ENCODE measurements at places on chromosomes 1 and 21. TPM values are rescaled to one million over a fixed set of nuclear protein-coding genes. Genes with fewer than 3 reads are reported as not detected.

GRCh38 chr1:47709019-47709871 is 271.4 kb downstream of the FOXD2 start:
- no peaks in the 10 kb centered on the region for H3K36me3 ChIP-seq
- H3K4me3 ChIP-seq, result peak overlapping the region; percentile 17
- DNase-seq, result no peak
- peaks cover 75% of the 10 kb centered on the region for H3K27me3 ChIP-seq

DNA sequence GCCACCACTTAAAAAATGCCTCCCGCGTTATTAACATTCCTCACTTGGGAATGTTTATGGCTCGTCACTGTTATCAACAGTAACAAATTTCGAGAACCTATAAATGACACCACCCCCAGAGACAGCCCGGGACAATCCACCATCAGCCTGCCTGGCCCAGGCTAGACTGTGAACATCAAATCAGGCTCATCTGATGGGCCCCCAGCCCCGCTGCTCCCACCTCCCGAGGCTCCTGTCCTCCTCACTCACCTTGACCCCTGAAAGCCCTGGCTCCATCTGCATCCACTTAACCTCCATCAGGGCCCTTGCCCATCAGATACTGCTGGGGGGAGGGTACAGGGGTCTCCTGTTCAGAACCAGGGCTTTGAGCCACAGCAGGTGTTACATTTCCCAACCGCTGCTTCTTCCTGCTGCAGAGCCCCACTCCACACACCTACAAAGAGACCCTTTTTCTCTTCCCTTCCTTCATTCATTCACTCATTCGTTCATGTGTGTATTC is 156.5 kb upstream of the VAMP3 start:
- H3K4me1 ChIP-seq, result no peaks in the 10 kb centered on the region
- H3K27ac ChIP-seq, result no peak overlapping the region
- no peak for DNase-seq
- H3K36me3 ChIP-seq, result no peaks in the 10 kb centered on the region
- H3K4me3 ChIP-seq, result no peak overlapping the region

GRCh38 chr21:31180256-31181081 is 142.2 kb upstream of the KRTAP19-8 start:
- no peaks in the 10 kb centered on the region for H3K36me3 ChIP-seq
- no peaks in the 10 kb centered on the region for H3K27me3 ChIP-seq
- H3K4me3 ChIP-seq, result no peak overlapping the region
- no peak for DNase-seq
- no peak overlapping the region for H3K27ac ChIP-seq

DNA sequence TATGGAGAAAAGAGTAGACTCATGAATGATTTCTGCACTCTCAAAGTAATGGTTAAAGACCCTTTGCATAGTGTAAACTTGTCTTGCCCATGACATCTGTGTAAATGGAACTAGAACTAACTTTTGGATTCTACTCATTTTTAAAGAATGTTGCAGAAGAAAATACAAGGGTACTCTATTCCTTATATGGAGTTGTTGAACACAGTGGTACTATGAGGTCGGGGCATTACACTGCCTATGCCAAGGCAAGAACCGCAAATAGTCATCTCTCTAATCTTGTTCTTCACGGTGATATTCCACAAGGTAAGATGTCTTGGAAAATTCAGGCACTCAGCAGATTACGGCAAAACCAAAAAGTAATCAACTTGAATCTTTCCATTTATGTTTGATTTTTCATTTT is 19.8 kb downstream of the CCT8 start:
- H3K27me3 ChIP-seq, result no peaks in the 10 kb centered on the region
- peak; percentile 63 for DNase-seq
- H3K4me3 ChIP-seq, result no peak overlapping the region

- no peaks in the 10 kb centered on the region for H3K36me3 ChIP-seq
- no peak overlapping the region for H3K4me3 ChIP-seq
- H3K27me3 ChIP-seq, result no peaks in the 10 kb centered on the region
- peaks cover under 1% of the 10 kb centered on the region for H3K4me1 ChIP-seq
Observed at GRCh38 chr1:241598249-241598648, 41.9 kb downstream of the CHML start.

GRCh38 chr1:234960722-234961455 is 167.7 kb downstream of the TOMM20 start:
- H3K4me3 ChIP-seq, result no peak overlapping the region
- peak overlapping the region; percentile 88 for H3K27ac ChIP-seq
- H3K27me3 ChIP-seq, result no peaks in the 10 kb centered on the region
- H3K4me1 ChIP-seq, result peaks cover 64% of the 10 kb centered on the region
- DNase-seq, result peak; percentile 49

DNA sequence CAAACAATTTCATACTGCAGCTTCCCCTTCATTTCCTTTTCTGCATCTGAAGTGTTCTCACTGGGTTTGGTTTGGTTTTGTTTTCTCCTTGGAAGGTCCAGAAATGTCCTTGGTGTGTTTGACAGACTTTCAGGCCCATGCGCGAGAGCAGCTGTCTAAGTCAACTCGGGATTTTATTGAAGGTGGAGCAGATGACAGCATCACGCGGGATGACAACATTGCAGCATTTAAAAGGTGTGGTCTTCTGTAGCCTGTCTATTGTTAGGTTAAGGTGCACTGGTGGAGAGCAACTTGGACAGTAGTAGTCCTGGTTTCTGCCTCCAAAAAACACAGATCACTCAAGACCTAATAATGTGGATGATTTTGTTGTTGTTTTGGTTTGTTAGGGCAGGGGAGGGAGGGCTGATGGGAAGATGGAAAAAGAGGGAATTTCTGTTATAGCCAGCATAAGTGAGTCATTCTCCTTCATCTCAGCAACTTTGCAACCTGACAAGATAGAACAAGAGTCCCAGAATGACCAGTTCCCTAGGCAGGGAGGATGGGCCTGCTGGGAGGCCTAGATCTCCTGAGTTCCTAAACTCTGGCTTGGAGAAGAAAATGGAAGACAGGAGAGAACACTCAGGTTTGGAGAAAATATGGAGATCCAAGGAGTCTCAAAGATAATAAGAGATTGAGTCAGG is 12.5 kb downstream of the HAO2 start:
- no peaks in the 10 kb centered on the region for H3K4me1 ChIP-seq
- H3K4me3 ChIP-seq, result no peak overlapping the region
- no peaks in the 10 kb centered on the region for H3K27me3 ChIP-seq
- H3K27ac ChIP-seq, result no peak overlapping the region
- no peak for DNase-seq
- no peaks in the 10 kb centered on the region for H3K36me3 ChIP-seq

- no peaks in the 10 kb centered on the region for H3K27me3 ChIP-seq
- H3K36me3 ChIP-seq, result no peaks in the 10 kb centered on the region
- H3K4me1 ChIP-seq, result no peaks in the 10 kb centered on the region
- no peak for DNase-seq
- no peak overlapping the region for H3K4me3 ChIP-seq
Observed at GRCh38 chr1:158283965-158284364, 5.8 kb upstream of the CD1C start.

DNA sequence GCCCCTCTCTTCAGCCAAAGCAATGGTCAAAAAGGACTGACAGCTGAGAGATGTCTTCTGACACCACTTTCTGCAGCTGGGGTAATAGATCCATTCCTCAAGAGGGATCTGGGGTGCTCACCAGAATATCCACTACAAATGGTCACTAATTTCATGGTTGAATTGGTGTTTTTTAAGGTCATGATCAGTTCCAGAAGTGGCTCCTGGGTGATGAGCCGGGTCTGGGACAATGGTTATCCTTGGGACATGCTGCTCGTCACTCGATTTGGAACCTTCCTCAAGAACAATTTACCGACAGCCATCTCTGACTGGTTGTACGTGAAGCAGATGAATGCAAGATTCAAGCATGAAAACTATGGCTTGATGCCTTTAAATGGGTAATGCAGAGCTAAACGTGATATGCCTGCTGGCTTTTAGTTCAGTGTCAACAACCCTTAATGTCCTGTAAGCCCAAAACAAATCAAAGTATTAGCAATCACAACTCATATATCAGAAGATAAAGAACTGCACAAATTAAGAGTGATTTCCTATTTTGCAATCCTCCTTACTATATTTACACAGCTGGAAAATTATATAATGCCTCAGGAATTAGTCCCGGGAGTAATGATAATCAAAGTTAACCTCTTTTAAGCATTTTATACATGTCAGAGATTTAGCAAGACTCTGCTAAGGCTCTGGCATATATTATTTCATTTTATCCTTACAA is 20.1 kb downstream of the FMO3 start:
- no peaks in the 10 kb centered on the region for H3K36me3 ChIP-seq
- no peak overlapping the region for H3K27ac ChIP-seq
- no peaks in the 10 kb centered on the region for H3K4me1 ChIP-seq
- DNase-seq, result peak; percentile 16
- H3K27me3 ChIP-seq, result no peaks in the 10 kb centered on the region

GRCh38 chr1:33443080-33443704 is 12.3 kb upstream of the PHC2 start:
- H3K27ac ChIP-seq, result no peak overlapping the region
- H3K4me3 ChIP-seq, result no peak overlapping the region
- H3K4me1 ChIP-seq, result peaks cover 13% of the 10 kb centered on the region

- DNase-seq, result no peak
- H3K27ac ChIP-seq, result no peak overlapping the region
- no peaks in the 10 kb centered on the region for H3K36me3 ChIP-seq
- no peak overlapping the region for H3K4me3 ChIP-seq
- H3K27me3 ChIP-seq, result peaks cover 5% of the 10 kb centered on the region
Observed at GRCh38 chr1:179598631-179599030, 7.0 kb downstream of the TDRD5 start.

GRCh38 chr1:26994787-26995517 is 1.5 kb downstream of the TRNP1 start:
- H3K36me3 ChIP-seq, result no peaks in the 10 kb centered on the region
- H3K4me3 ChIP-seq, result peak overlapping the region; percentile 64
- no peak overlapping the region for H3K27ac ChIP-seq
- no peaks in the 10 kb centered on the region for H3K27me3 ChIP-seq
- no peak for DNase-seq

DNA sequence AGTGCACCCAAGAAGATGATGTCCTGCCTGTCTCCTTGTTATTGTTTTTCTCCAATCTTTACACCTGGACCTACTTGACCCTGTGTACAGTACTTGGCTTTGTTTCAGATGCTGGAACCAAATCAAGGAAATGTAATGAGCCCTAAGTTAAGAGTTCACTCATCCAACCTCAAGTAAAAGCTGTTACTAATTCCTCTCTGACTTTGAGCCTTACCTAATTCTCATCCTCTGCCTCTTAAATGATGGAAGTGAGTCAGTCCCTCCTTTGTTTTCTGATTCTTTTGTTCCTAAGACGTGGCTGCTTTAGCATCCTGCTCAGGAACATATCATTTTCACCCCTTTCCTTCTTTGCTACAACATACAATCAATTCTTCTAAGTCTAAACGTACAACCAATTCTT is 15.3 kb upstream of the PLA2G4A start:
- H3K27me3 ChIP-seq, result no peaks in the 10 kb centered on the region
- H3K27ac ChIP-seq, result peak overlapping the region; percentile 84

- H3K27ac ChIP-seq, result no peak overlapping the region
- no peaks in the 10 kb centered on the region for H3K36me3 ChIP-seq
- no peak for DNase-seq
- H3K4me3 ChIP-seq, result peak overlapping the region; percentile 70
Observed at GRCh38 chr1:150516616-150517015, 1.1 kb downstream of the FALEC start.

DNA sequence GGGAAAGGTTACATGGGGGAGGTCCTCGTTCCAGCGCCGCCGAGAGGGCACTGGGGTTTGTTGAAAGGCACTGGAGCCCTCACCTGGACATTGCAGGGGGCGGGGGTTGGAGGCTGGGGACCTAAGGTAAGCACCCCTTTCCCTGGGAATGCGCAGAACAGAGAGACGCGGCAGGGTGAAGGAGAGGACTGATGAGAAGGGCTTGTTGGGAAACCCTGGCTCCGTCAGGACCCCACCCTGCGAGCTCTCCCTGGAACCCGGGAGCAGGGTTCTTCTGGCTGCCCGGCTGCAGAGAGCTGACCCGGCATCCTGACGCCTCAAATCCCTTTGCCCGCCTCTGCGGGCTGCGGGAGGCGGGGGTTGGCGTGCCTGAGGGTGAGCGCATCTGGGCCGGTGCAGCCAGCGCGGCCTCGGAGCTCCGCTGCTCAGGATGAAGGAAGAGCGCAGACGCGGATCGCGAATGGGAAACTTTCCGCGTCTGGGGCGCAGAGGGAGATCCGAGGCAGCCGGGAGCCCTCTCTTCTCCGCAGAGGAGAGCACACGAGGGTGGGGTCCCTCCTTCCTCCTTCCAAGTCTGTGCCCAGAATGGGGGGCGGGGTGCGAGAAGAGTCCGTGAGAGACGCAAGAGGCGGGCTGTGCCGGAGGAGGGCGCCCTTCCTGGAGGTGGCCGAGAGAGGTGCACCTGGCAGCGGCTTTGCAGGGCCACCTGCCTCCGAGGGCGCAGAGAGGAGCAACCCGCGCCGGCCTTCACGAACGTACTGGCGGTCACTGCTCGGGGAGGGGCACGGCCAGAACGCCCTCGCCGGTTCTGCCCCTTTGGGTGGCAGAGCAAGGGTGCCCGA is 2.4 kb downstream of the IGSF21 start:
- no peak for DNase-seq
- no peaks in the 10 kb centered on the region for H3K36me3 ChIP-seq
- no peak overlapping the region for H3K4me3 ChIP-seq
- H3K27me3 ChIP-seq, result peaks cover 65% of the 10 kb centered on the region
- H3K4me1 ChIP-seq, result no peaks in the 10 kb centered on the region

- peaks cover 2% of the 10 kb centered on the region for H3K36me3 ChIP-seq
- H3K4me1 ChIP-seq, result peaks cover 42% of the 10 kb centered on the region
- H3K4me3 ChIP-seq, result no peak overlapping the region
- H3K27me3 ChIP-seq, result no peaks in the 10 kb centered on the region
Observed at GRCh38 chr1:19479351-19480120, 5.8 kb downstream of the CAPZB start.

- peaks cover 14% of the 10 kb centered on the region for H3K4me1 ChIP-seq
- H3K27ac ChIP-seq, result no peak overlapping the region
- H3K36me3 ChIP-seq, result no peaks in the 10 kb centered on the region
- H3K4me3 ChIP-seq, result no peak overlapping the region
- no peaks in the 10 kb centered on the region for H3K27me3 ChIP-seq
Observed at GRCh38 chr1:226887006-226887405, 16.6 kb downstream of the PSEN2 start.

DNA sequence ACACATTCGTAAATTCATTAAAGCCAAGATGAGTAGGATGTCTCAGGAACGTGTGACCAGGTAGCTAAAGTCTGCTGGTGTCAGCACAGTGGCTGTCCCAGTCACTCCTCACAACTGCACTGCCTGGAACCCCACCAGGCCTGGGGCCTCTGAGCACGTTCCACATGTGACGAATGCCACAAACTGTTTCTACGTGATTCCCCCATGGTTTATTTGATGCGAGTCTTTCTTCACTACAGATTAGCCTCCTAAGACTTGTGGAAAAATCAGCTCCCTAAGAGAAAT is 33.2 kb downstream of the PRDM15 start:
- no peak overlapping the region for H3K4me3 ChIP-seq
- H3K27ac ChIP-seq, result no peak overlapping the region
- H3K27me3 ChIP-seq, result no peaks in the 10 kb centered on the region
- no peaks in the 10 kb centered on the region for H3K36me3 ChIP-seq
- no peak for DNase-seq
- no peaks in the 10 kb centered on the region for H3K4me1 ChIP-seq

GRCh38 chr1:48820491-48820890 is 43.8 kb upstream of the BEND5 start:
- H3K4me1 ChIP-seq, result no peaks in the 10 kb centered on the region
- no peak for DNase-seq
- no peak overlapping the region for H3K27ac ChIP-seq

GRCh38 chr21:35743571-35743970 is 316.8 kb downstream of the SETD4 start:
- H3K36me3 ChIP-seq, result no peaks in the 10 kb centered on the region
- H3K4me3 ChIP-seq, result no peak overlapping the region

ANGPTL3 gene
- total RNA-seq, result not detected

RCSD1 gene
- total RNA-seq, result 0.98 TPM

C1orf94 gene
- total RNA-seq, result 0.70 TPM

TRNP1 gene
- 16.4 TPM for total RNA-seq

BGLAP gene
- 0.66 TPM for total RNA-seq

JAM2 gene
- 7.2 TPM for total RNA-seq

PRELP gene
- 0.07 TPM for total RNA-seq

All from astrocyte (in vitro differentiated cells and primary cell).